Stimulated activated effector memory CD8-positive, alpha-beta T cell treated with anti-CD3 and anti-CD28 coated beads, Interleukin-12 subunit alpha, Interleukin-12 subunit beta, amount 100 ng/mL, for 72 hours (primary cell): ENCODE measurements at places on chromosomes 6 and 20.

DNA sequence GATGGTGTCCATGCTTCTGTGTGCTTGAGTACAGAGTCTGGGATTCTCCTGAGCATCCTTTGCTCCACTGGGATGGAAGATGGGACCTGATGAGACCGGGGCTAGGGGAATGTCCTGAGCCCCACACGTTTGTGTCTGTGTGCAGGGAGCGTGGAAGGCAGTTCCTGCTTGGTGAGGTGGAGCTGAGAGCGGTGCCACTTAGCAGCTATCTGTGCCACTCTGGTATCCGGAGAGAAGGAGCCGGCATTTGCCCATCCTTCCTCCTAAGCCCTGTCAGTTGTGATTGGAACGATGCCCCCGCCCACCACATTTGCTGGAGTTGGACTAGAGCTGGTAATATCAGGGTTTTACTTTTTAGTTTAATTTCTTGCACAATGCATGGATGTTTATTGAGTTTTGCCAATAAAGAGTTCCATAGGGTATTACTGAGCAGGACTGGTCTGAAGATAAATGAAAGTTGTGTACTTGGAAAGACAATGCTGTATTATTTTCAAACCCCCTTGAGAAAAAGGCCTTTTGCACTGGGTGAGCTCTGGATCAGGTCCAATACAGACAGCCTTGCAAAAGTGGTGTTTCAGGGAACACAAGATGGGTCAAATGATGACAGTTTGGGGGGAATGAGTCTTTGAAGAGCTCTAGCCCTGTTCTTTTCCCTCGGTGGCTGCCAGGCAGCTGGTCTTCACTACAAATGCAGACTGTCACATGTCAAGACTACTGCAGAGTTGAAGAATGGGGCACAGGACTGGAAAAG lies 130.8 kb downstream of the SYCP2 start:
- DNase-seq: peak; percentile 17

- peak; percentile 42 for DNase-seq
Observed at GRCh38 chr20:37944456-37944981, 41.6 kb downstream of the VSTM2L start.

- DNase-seq: no peak
Observed at GRCh38 chr6:151350442-151351145, 40.8 kb downstream of the ZBTB2 start.

DNA sequence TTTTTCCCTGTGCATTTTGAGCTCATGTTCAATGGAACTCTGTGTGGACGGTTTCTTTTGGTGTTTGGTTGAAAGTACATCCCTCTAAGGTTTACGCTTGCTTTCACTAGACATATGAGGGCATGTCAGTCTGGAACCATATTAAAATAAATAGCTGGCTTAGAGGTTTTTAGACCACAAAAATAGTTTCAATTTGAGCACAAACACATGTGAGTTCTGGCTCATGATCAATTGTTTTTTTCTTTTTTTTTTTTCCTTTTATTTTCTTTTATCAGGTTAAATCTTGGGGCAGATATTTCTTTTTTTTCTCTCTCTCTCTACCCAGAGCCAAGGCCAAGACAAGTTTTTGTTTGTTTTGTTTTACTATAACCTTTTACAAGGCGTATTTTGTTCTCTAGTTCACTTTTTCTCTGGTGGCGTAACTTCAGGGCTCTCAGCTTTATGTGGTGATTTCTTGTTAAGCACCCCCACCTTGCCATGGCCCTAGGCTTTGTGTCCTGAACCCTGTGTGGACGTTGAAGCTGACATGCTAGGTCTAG lies 92.9 kb downstream of the SHLD1 start:
- DNase-seq: no peak

DNA sequence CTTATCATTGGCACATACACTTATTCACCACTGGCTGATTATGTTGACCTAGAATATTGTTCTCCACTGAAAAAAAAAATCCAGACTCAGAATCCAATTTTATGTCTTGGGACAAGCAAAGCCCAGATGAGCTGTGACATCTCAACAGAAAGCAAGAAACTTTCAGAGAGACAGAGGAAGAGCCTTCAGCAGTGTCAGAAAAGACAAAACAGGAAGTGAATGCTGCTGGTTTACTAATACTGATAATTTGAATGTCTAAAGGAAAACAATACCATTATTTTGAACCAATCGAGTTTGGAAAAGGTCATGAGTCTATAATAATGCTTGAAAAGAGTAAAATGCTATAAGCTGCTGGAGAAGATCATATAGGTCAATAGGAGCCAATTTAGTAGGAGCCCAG lies 179.8 kb upstream of the RIMS1 start:
- DNase-seq: no peak

GRCh38 chr6:43103253-43103876 lies 27.3 kb downstream of the PTK7 start:
- DNase-seq: no peak

GRCh38 chr6:121879149-121879548 lies 443.7 kb downstream of the GJA1 start:
- DNase-seq: no peak
